ENCODE measurements at places on chromosomes 7 and 10.
A peak's percentile ranks its signal among the peaks of the same experiment; 100 is the strongest.

DNA sequence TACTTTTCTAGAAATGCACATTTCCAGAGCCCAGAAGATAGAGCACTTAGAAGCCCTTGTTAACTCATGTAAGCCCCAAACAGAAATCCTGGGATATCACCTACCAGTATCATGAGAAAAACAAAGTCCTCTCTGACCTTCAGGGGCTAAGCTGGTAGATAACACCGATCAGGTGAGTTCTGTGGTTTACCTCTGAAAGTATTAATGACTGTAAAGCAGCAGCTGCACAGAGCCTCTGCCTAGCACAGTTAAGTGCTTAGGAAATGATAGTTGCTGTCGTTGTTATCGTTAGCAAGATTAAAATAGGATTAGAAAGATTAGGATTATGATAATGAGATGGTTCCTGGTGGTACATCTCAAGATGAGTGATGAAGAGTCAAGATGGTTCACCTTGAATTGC lies 64.9 kb downstream of the PLXNA4 start:
- no peak for DNase-seq

GRCh38 chr10:69180525-69181204 lies 631 bp downstream of the SUPV3L1 start:
- DNase-seq, result no peak

DNA sequence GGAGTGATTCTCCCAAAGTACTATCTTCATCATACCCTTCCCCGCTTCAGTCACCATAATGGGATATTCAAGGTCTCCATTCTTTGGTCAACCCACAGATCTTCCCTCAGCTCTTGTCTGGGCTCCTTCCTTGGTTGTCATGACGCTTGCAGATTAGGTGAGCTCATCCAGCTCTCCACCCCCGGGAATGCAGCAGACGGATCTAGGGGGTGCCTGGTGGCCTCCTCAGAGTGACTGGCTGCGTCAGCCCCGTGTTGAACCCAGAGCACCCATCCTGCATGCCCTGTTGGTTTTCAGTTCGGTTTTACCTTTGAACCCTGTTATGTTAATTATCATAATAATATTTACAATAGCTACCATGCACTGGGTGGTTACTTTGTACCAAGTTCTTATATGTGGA lies 6.4 kb downstream of the NEURL1 start:
- DNase-seq, result no peak

GRCh38 chr10:7908541-7909210 lies 90.4 kb downstream of the TAF3 start:
- no peak for DNase-seq

DNA sequence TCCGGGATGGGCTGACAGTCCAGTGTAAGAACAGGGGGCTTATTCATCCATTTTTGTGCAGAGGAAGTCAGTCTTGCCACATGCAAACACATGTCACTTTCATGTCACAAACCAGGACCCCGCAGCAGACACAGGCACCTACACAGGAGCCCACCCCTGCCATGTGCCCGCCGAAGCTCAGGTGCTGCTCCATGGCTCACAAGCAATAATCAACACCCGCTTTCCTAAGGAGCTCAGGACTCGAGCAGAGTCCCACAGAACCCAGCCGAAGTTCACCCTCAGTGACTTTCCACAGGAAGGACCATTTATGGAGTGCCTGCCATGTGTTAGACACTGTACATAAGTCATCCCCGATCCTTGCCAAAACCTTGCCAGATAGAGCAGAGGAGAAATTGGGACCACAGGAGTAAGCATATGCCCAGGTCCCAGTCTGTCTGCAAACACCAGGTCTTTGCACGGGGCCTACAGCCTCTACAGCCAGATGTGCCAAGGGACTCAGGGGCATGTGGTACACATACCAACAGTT lies 99.4 kb downstream of the EBF3 start:
- DNase-seq, result no peak

DNA sequence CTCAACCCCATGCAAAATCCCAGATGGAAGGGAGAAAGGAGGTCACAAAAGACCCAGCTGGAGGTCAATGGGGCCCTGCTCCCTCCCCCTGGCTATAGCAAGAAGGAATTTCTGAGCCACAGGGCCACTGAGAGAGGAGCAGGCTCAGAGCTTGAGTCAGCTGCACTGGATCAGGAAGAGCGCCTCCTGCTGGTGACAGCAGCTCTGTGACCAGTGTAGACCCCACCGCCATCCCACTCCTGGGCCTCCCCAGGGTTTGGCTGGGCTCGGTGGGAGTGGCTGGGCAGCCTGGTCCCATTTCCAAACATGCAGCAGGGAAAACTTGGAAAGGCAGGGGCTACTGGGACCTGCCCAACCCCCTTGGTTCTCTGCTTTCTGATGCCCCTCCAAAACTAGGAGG lies 31.5 kb upstream of the PRLHR start:
- no peak for DNase-seq

- DNase-seq, result no peak
Observed at GRCh38 chr7:95520136-95520535, 34.4 kb downstream of the ASB4 start.

DNA sequence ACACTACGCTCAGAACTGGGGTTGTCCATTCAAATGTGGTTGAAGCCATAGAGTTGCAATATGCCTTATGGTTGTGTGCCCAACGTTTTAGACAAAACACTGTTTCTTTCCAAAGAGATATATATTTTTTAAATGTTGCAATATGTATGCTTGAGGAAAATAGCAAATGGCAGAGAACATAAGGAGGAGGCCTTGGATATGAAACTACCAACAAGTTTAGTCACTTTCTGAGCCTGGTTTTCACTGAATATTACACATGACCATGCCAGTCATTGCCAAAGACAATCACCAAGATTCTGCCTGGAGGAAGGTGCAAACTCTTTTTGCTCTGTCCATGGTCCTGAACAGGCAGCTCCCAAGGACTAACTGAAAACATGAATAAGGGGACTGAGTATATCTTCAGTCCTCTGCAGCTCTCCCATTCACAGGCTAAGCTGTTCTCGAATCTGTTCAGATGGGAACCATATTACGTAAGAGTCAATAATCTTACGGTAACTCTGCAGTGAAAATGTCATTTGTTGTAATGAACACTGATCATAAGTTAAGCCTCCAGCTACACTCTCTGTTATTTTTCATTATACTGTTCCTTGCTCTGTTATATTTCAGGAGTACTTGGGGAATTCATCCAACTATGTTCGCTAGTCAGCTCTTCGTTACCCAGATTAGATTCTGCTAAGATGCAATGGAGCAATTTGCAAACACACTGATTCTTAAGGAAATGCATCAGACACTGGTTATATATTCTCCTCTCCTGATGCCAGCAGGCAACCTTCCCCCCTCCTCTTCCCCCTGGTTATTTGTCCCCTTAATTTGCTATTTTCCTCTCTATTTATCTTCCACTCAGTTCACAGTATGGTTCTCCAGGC lies 90.7 kb upstream of the C1QL3 start:
- no peak for DNase-seq

DNA sequence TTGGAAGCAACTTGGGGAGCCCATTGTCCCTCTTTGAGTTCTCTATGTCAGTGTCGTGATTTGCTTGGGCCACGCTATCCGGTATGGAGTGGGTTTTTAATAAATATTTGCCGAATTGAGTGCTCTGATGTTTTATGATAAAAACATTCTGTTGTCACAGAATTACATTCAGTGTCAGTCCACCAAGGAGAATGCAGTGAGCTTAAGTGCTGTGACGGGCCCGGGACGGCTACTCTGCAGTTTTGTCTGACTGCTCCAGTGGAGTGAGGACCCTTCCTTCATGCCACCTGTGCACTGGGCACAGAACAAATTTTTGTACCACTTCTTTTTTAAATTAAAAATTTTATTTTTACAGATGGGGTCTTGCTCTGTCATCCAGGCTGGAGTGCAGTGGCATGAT lies 76.0 kb downstream of the CARD11 start:
- DNase-seq, result no peak

DNA sequence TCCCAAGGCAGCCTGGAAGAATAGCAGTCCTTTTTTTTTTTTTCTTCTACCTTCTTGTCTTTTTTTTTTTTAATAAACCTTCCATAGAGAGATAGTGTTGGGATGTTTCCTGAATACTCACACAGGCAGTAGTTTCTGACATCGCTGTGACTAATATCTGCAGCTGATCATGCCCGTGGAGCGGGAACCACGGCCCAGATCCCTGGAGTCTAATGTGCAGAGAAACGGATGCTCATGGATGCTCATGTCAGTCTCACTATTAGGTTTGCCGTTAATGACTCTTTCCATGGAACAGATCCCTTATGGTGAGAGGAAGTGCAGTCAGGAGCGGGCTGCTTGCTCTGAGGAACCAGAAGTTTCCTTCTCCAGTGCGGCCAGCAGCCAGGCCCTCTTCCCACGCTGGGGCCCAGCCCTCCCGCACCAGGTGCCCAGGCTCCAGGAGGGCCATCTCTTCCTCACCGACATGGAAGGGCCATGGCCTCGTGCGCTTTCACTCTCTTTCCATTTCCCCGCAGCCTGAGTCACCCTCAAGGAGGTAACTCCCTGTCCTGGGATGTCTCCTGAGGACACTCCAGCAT lies 132.5 kb downstream of the WDR37 start:
- DNase-seq, result no peak

DNA sequence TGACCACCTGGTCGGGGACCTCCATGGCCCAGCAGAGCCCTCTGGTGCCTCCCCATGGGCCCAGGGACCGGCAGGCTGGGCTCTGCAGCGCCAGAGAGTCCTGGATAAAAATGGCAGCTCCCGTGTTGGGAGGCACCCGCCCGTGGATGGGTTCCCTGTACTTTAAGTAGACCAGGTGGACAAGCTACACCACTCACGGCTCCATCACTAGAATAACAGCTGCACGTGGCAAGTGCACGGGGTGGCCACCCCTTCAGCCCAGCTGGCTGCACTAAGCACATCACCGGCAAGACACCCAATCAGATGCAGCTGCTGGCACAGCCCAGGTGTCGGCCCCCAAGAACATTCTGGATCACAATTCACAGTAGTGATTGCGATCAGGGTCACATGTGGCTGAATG lies 69.8 kb downstream of the DIP2C start:
- no peak for DNase-seq

- no peak for DNase-seq
Observed at GRCh38 chr7:80883154-80884025, 35.5 kb downstream of the SEMA3C start.

GRCh38 chr10:66637273-66638036 lies 288.4 kb upstream of the LRRTM3 start:
- DNase-seq, result no peak

GRCh38 chr10:28444031-28444430 lies 88.9 kb upstream of the WAC start:
- no peak for DNase-seq

DNA sequence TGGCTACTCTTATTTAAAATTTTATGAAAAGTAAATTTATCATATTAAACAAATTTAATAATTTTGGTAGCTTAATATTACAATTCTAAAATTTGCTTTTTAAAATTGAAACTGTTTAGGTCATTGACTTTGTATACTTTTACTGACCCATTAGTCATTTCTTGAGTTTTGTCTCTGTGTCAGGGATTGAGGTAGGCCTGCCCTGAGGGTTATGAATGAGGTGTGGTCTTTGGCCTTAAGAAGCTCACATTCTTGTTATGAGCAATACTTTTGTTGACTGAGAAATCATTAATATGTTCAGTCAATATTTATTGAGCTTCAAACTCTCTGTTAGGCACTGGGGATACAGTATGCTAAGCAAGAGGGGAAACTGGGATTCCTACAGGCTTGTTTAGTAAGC lies 47.0 kb upstream of the RPA3 start:
- no peak for DNase-seq

- DNase-seq, result no peak
Observed at GRCh38 chr10:72170733-72171132, 45.1 kb upstream of the ANAPC16 start.

DNA sequence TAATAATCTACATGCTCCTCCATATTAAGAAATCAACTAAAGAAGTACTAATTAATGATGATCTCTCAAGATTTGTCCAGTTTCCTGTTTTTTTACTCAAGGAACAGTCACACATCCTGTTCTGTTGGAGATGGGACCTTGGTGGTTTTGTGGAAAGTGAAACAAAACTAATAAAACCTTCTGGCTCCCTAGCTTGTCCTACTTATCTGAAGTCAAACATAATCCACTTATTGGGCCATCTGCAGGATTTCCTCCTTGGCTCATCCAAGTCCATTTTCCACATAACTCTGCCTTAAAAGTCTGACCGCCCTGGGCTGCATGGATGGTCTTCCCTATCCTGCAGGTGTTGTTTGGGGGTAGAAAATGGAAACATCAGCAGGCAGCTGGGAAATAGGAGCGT lies 39.4 kb upstream of the TARP start:
- no peak for DNase-seq

DNA sequence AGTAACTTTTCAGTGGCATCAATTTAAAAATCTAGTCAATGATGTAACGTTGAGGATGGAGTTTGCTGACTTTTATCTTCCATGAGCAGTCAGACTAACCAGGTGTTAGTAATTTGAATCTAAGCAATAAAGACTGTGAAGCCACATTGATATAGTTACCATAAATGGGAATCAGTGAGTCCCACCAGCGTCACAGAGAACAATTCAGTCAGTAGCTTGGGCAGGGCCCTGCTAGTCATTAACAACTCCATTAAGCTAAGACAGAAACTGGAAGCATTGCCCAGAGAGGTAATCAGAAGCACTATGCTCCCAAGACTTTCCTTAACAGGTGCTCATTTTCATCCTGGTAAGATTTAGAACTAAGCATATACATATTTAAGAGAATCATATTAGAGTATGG lies 315.1 kb downstream of the PCDH15 start:
- DNase-seq, result no peak

GRCh38 chr10:18449611-18450026 lies 201.8 kb downstream of the NSUN6 start:
- no peak for DNase-seq

GRCh38 chr7:7681191-7681935 lies 37.0 kb downstream of the RPA3 start:
- peak; percentile 27 for DNase-seq

- DNase-seq, result no peak
Observed at GRCh38 chr7:84697506-84697905, 489.4 kb downstream of the SEMA3D start.

- peak; percentile 59 for DNase-seq
Observed at GRCh38 chr10:117163061-117163953, 25.2 kb upstream of the VAX1 start.

All from right kidney (tissue), 9 donors.